Spleen (tissue), 13 donors: ENCODE measurements at places on chromosomes 7 and 10.
A peak's percentile ranks its signal among the peaks of the same experiment; 100 is the strongest.

- DNase-seq, result no peak
Measured at GRCh38 chr7:132082394-132082793, 493.9 kb downstream of the PLXNA4 start.

- no peak for DNase-seq
Measured at GRCh38 chr7:119175911-119176627, 951.6 kb downstream of the ANKRD7 start.

DNA sequence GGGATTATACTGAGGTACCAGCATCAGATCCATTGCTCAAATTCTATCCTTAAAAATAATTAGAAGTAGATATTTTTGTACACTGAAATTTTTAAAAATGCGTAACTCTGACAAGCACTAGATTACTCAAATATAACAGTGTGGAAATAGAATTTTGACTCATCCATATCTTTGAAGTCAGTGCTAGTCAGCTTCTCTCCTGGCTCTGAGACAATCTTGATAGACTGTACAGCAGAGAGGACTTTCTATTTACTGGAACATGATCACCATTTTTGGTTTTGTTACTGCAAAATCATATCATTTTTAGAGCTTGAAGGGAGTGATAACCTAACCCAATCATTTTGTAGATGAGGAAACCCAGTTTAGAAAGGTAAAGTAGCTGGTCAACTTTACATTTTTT, 195.0 kb downstream of the MTERF1 start:
- no peak for DNase-seq

DNA sequence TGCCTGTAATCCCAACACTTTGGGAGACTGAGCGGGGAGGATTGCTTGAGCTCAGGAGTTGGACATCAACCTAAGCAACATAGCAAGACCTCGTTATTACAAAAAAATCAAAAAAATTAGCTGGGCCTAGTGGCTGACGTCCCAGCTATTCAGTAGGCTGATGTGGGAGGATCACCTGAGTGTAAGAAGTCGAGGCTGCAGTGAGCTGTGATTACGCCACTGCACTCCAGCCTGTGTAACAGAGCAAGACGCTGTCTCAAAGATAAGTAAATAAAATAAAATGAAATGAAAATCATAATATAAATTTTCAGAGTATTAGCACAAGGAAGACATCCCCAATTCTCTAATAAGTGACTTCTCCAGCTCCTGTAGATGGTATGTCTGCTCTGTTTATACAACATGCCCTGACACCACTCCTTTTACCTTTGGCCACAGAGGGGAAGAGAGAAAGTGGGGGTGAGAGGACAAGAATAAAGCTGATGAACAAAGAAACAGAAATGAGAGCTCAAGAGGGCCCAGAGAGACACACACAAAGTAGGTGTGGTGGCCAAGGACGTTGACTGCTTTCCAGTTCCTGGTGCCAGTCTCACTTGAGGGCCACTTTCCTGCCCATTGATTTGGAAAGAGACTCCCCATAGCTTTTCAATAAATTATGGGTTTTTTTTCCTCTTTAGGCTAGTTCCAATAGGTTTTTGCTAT, 62.9 kb downstream of the PTTG1IP2 start:
- no peak for DNase-seq

DNA sequence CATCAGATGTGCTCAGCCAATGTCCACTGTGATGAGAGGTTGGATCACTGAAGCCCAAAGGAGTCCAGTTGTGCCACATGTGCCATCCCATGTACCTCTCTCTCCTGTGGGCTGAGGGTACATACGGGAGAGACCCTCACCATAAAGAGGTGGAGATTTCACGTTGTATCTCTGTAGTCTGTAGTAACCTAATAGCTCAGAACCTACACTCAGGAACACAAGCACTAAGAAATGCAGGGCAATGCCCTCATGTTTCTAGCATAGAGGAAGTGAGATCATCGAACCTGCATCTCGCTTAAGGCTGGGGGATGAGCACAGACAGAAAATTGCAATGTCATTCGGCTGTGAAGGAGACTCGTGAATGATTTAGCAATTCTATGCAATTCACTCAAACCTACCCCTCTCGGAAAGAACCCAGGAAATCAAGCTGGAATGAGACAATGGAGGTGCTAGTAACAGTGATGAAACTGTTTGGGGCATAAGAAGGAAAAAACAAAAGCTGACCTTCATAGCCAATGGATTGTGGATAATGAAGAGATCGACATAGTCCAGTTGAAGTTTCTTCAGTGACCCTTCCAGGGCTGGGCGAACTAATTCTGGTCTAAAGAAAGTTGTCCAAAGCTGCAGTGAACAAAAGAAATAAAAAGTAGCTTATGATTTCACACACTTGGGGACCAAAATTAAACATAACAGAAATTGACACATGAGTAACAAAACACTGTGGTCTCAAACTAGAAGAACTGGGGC, 80.3 kb upstream of the UCN3 start:
- no peak for DNase-seq

GRCh38 chr10:113978802-113979201, 64.9 kb upstream of the ADRB1 start:
- no peak for DNase-seq

GRCh38 chr7:2802101-2802500, 42.0 kb downstream of the GNA12 start:
- no peak for DNase-seq

- DNase-seq, result no peak
Measured at GRCh38 chr7:132609906-132610520, 33.7 kb upstream of the PLXNA4 start.

GRCh38 chr10:79188154-79188965, 119.6 kb downstream of the ZMIZ1 start:
- DNase-seq, result peak; percentile 76

GRCh38 chr7:77383333-77383740, 32.8 kb downstream of the GSAP start:
- DNase-seq, result no peak

- no peak for DNase-seq
Measured at GRCh38 chr7:125568799-125569198, 639.2 kb upstream of the POT1 start.

- DNase-seq, result no peak
Measured at GRCh38 chr7:135386181-135386580, 123.7 kb downstream of the CNOT4 start.

DNA sequence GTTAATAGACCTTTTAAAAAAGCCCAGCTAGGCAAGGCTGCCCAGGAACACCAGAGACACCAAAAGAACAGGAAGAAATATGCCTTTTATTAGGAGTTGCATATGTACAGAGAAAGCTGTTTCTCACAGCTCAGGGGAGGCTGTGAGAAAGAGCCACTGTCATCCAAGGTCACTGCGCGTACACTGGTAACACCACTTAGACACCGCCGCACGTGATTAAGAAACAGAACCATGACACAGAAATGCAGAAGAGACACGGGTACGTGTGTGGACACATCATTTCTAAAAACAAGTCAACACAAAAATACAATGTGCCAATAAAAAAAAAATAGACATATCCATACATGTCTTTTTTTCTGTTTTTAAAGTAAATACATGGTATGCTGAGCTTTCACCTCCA, 705.6 kb downstream of the PARD3 start:
- DNase-seq, result no peak

DNA sequence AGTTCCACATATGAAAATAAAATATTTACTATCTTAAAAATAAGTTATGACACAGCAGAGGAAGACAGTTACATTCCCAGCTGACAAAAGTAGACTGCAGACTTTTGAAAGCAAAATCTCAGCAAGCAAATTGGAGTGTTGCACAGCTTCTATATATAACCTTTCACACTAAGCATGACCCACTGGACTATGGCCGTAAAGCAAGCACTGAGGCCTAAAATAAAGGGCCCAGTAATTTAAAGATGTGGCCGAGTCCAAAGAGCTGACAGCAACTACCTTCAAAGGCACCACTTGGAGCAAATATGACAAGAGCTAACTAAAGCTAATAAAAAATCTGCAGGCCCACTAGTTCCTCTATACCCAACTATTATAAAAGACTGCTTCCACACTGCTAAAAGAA, 6.5 kb downstream of the GDI2 start:
- no peak for DNase-seq

GRCh38 chr7:55508221-55509011, 63.9 kb downstream of the VOPP1 start:
- no peak for DNase-seq

- no peak for DNase-seq
Measured at GRCh38 chr10:75866300-75866625, 434.8 kb downstream of the LRMDA start.

DNA sequence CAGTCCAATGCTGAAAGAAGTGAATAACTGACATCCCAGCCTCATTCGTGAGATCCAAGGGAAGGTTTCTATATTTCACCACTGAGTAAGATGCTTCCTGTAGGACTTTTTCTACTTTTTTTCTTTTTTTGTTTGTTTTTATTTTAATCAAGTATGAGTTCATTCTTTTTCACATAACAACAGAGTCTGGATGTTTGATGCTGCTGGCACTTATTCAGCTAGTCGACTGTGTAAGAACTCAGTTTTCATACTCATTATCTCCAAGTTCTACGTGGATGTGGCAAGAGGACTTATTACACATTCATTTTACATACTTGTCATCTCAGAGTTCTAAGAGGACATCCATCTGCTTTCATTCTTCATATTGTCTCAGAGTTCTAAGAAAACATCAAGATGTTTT, 86.9 kb downstream of the CPXM2 start:
- no peak for DNase-seq

DNA sequence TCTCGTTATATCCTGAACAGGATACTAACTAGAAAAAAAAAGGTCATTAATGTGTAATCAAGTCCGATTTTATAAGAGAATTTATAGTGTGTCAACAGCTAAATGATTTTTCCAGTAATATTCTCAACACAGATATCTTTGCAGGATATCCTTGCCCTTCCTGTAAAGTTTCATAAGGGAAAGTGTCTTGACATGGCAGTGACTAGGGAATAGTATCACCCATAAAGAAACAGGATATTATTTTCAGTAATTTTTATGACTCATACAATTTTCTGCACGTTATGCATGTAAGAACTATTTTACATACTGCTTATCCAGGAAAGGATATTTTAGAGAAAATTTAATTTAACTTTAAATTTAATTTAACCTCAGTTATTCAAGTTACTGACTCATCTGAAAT, 19.5 kb upstream of the PNLIP start:
- no peak for DNase-seq

- DNase-seq, result peak; percentile 82
Measured at GRCh38 chr10:13787015-13787421, 200.3 kb downstream of the PRPF18 start.

DNA sequence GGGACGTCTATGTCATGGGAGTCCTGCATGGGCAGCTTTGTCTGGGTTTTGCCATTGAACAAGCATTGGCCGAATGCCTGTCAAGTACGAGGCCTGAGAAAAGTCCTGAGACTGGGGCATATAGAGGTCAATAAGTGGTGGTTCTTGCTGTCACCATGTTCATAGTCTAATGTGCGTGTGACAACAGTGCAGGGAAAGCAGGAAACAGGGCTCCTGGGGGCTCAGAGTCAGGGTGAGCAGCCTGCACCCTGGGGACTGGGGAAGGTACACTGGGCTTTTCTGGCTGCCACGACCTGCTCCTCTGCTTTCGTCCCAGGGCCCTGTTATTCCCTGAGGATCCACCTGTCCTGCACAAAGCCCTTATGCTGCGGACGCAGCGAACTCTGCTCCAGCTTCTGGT, 21.3 kb downstream of the FAM241B start:
- peak; percentile 54 for DNase-seq

DNA sequence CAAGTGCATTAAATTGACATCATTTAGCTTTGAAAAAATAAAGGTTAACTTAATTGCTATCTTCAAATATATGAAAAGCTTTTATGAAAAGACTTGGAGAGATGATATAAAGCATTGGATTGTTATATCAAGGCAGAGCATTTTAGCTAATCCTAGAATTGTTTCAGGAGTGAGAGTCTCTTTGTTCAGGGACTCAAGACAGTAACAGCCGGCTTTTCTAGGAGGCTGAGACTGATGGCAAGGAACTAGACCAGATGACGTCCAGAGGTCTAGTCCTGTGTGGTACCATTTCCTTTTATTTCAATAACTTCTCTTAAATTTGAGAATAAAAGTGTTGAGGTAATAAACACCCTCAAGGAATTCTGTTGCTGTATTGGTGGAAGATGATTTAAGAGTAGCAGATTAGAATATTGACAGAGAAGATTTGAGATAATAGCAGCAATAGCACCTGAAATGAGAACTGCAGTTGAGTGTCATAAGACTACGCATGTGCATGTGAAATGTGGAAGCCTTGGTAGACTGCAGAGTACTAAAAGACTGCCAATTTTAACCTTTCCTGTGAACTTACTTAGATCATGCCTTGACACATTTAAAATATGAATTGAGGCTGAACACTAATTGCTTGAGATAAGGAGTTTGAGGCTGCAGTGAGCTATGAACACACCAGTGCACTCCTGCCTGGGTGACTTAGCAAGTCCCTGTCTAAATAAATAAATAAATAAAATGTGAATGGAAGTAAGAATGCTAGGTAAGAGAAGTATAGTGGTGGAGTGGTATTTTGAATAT, 79.6 kb downstream of the ZNRF2 start:
- no peak for DNase-seq
